ENCODE measurements at places on chromosomes 7 and 10. TPM values are rescaled to one million over a fixed set of nuclear protein-coding genes. Genes with fewer than 3 reads are reported as not detected.

DNA sequence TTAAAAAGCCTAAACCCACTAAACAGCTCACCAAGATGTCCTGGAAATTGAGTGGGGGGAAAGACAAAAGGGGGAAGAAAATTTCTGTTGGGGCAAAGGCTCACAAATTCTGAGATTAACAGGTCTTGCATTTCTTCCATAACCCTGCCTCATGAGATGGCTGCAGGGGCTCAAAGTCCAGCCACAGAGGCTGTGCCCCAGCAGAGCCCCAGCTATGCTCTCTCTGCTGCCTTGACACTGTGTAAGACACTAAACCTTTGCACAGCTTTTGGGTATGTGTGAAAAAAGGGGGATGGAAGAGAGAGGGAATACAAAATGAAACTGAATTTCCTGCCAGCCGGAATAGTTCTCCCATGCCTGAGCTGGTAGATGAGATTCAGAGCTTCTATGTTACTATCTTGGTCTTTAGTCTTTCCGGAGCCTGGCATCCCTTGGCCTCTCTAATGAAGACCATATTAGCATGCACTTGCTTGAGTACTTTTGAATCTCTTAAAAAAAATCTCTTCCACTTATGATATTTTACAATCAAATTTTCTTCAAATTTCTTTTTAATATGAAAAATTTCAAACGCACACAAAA lies 240.0 kb upstream of the IMMP2L start:
- peaks cover 39% of the 10 kb centered on the region for H3K4me1 ChIP-seq
- no peak overlapping the region for H3K4me3 ChIP-seq
- no peaks in the 10 kb centered on the region for H3K27me3 ChIP-seq
- peak overlapping the region; percentile 80 for H3K27ac ChIP-seq

DNA sequence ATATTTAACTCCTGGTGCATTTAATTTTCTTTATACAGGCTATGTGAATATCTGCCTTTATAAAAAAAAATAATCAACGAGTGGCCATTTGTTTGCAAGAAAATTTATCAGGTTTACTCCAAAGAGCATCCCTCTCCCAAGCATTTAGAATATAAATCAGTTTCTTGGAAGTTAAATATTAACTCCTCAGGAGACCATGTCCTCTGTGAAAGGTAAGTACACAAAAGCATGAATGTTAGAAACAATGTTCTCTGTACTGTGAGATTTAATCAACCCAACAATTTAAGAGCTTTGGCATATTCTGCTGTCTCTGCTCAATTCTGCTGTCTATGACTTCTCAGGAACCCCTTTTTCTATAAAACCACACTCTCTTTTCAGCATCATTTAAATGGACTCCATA lies 119.3 kb upstream of the LAMB4 start:
- H3K4me1 ChIP-seq, result peaks cover 25% of the 10 kb centered on the region
- no peaks in the 10 kb centered on the region for H3K27me3 ChIP-seq
- H3K27ac ChIP-seq, result no peak overlapping the region
- no peak for DNase-seq
- H3K4me3 ChIP-seq, result no peak overlapping the region
- no peaks in the 10 kb centered on the region for H3K36me3 ChIP-seq

DNA sequence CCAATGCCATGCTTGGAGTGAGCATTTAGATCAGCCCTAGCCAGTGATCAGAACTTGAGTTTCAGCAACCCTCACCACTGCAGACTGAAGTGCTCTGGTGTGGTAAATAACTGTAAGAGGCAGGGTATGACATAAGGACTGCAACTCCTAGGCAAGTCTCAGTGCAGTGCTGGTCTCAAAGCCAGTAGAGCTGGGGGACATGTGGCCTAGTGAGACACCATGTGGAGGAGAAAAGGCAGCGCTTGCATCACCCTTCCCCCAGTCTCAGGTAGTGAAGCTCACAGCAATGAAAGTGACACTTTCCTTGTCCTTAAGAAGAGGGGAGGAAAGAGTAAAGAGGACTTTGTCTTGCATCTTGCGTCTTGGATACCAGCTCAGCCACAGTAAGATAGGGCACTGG lies 386.8 kb upstream of the POT1 start:
- no peak overlapping the region for H3K27ac ChIP-seq
- no peaks in the 10 kb centered on the region for H3K4me1 ChIP-seq
- peak; percentile 20 for DNase-seq
- H3K36me3 ChIP-seq, result no peaks in the 10 kb centered on the region

- no peaks in the 10 kb centered on the region for H3K27me3 ChIP-seq
- H3K4me3 ChIP-seq, result no peak overlapping the region
- peaks cover 11% of the 10 kb centered on the region for H3K4me1 ChIP-seq
These were observed 60.9 kb downstream of the CSGALNACT2 start for GRCh38 chr10:43199088-43199683.

Gene NODAL
- not detected for total RNA-seq

Gene OPALIN
- total RNA-seq, result not detected

Measured in body of pancreas (tissue), 4 donors.